Fibroblast of lung (primary cell): ENCODE measurements at places on chromosomes 7 and 10. TPM values are rescaled to one million over a fixed set of nuclear protein-coding genes. Genes with fewer than 3 reads are reported as not detected.

DNA sequence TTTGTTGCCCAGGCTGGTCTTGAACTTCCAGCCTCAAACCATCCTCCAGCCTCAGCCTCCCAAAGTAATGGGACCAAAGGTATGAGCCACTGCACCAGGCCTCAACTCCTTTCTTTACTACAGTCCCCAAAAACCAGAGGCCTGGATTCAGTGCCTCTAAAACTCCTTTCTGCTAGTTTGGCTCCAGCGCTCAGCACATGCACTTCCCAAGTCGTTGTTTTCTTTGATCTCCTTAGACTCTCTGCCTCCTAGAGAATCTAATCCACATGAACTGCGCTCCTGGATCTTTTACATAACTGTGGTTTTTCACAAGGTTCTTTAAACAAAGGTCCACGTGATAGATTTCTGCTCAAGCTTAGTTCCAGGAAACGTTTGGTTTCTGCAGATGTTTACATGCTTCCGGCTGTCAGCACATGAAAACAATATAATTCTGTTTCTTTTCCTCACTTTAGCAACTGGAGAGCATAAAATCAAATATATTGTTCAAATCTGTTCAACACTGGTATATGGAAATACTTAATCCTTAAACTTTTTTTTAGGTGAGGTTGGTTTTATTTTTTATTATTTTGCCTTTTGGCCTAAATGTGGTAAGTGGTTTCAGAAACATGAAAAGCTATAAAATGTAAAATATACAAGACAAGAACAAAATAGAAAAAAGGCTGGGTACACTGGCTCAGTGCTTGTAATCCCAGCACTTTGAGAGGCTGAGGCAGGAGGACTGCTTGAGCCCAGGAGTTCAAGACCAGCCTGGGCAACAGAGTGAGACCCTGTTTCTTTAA, 270.5 kb upstream of the MKLN1 start:
- peak; percentile 80 for DNase-seq

GIMAP1 gene
- polyA plus RNA-seq = 0.01 TPM in 1 of 2 replicates, not detected in the other

DNA sequence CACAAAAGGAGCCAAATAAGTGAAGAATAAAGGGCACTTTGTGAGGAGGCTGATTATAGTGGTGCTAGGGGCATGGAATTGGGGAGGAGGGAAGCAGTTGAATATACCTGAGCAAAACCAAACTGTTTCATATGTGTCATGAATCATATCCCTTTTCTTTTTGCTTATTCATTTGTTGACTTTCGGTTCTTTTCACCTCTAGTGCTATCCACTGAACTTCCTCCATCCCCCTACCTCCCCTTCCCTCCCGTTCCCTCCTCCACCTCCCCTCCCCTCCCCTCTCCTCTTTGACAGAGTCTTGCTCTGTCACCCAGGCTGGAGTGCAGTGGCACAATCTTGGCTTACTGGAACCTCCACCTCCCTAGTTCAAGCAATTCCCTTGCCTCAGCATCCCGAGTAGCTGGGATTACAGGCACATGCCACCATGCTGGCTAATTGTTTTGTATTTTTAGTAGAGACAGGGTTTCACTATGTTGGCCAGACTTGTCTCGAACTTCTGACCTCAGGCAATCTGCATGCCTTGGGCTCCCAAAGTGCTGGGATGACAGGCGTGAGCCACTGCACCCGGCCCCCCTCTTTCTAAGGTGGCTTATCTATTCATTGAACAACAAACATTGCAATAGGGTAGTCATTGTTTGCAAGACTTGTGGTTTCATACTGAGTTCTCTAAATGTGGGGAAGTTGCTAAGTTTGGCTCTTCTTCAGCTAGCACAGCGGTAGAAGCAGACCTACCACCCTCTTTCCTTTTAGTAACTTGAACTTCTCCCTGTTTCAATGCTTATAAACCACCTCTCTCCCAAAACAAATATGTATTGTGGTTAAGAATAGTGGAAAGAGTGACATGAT, 150.4 kb upstream of the PRPS1L1 start:
- DNase-seq = peak; percentile 81

IFIT2 gene
- polyA plus RNA-seq = 5.4 and 12.1 TPM in 2 replicates

GRCh38 chr7:147406521-147407135, 1183.9 kb upstream of the C7orf33 start:
- DNase-seq = peak; percentile 15

EBF3 gene
- polyA plus RNA-seq = 0.12 and 1.0 TPM in 2 replicates

GRCh38 chr10:87532696-87533095, 28.0 kb downstream of the MINPP1 start:
- DNase-seq = no peak
